ENCODE measurements at places on chromosomes 12 and 14.

DNA sequence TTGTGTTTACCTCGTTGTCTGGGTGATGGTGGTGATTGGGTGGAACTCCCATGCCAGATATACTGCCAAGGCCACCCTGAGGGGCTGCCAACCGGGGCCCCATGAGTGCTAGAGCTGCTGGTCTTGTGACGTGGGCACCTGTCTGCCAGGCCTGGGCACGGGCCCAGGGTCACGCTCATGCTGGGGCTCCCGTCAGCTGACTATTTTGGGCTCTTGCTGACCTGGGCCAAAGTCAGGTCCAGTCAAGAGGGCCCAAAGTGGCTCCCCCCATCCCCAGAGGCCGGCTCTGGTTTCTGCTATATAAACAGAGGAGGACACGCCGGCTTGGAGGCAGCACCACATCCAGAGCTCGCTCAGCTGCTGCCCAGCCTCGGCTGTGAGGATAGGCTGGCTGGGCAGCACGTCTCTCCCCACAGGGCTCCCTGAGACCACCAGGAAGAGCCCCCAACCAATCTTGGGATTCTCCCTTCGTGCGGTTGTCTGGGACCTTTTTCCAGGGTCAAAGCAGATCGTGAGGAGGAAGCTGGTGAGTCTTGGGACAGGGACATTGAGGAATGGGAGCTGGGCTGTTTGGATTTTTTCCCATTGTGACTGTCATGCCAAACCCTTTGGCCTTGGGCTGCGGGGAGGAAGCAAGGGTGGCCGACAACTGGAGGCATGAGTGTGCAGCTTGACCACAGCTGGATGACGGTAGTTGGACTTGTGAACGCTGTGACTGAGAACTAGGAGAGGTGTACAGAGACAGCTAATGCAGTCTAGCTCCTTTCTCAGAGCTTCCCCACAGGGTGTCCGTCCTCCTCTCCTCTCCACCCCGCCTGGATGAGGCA, 7.6 kb upstream of the NR4A1 start:
- DNase-seq: no peak

DNA sequence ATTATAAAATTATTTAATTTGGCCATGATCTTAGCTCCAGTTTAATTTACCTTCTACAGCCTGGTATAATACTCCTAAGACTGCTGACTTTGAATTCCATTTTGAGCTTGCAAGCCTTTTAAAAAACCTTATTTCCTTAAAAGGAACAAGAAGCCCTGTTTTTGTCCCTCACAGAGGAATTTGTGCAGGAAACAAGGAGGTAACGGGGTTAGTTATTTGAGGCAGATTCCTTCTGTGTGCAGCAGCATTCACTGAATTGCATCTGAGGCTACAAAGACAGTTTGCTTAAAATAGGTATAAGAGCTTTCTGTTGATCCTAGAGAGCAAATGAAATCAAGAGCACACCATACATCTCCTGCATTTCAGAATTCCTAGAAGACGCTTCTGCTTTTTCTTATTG, 403.3 kb upstream of the PRICKLE1 start:
- DNase-seq: no peak

DNA sequence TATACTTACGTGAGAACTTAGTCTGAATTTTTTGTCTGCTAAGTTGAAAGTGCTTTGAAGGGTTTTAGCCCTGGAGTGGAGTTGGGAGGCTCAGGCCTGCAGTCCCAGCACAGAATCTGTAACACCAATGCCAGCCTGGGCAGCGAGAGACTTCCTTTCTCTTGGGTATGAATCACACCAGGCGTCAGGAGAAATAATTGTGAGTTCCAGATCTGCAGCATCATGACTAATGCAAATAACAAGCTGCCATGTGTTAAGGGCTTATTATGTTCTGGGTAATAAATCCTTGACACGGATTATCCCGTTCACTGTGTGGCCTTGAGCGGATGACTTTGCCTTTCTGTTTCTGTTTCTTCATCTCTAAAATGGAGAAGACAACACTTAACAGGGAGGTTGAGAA, 70.6 kb downstream of the B4GALNT3 start:
- no peak for DNase-seq

- DNase-seq: no peak
Measured at GRCh38 chr12:82793751-82794281, 107.1 kb downstream of the TMTC2 start.

- no peak for DNase-seq
Measured at GRCh38 chr14:68345738-68346137, 447.1 kb downstream of the ZFP36L1 start.

DNA sequence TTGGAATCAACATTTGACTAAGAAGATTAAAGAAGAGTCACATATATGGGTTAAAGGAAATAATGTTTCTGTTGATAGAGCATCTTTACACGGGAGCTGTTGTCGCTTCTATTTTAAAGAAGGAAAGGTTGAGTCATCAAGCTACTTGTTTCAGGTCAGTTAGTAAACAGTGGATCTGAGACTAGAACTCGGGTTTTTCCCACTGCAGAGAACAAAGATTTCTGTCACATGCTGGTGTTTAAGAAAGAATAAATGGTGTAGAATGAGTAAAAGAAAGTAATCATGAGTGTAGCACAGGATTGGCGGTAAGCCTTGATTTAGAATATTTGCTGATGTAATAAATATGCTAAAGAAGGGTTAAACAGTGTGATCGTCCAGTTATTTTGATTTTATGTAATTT, 455.5 kb downstream of the AEBP2 start:
- no peak for DNase-seq

GRCh38 chr14:66009089-66009488, 477.1 kb upstream of the CCDC196 start:
- no peak for DNase-seq

GRCh38 chr14:61033054-61033453, 52.0 kb downstream of the SLC38A6 start:
- DNase-seq: no peak

DNA sequence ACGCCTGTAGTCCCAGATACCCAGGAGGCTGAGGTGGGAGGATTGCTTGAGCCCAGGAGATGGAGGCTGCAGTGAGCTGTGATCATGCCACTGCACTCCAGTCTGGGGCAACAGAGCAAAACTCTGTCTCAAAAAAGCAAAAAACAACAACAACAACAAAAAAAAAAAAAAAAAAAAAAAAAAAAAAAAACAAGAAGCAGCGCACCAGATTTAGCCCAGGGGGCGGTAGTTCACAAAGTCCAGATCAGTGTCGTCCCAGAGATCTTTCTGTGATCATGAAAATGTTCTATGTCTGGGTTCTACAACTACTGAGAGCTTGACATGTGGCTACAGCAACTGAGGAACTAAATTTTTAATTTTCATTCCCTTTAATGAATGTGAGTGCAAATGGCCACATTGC, 27.4 kb downstream of the OAS2 start:
- DNase-seq: no peak

- DNase-seq: no peak
Measured at GRCh38 chr12:90987101-90987500, 17.7 kb downstream of the EPYC start.

DNA sequence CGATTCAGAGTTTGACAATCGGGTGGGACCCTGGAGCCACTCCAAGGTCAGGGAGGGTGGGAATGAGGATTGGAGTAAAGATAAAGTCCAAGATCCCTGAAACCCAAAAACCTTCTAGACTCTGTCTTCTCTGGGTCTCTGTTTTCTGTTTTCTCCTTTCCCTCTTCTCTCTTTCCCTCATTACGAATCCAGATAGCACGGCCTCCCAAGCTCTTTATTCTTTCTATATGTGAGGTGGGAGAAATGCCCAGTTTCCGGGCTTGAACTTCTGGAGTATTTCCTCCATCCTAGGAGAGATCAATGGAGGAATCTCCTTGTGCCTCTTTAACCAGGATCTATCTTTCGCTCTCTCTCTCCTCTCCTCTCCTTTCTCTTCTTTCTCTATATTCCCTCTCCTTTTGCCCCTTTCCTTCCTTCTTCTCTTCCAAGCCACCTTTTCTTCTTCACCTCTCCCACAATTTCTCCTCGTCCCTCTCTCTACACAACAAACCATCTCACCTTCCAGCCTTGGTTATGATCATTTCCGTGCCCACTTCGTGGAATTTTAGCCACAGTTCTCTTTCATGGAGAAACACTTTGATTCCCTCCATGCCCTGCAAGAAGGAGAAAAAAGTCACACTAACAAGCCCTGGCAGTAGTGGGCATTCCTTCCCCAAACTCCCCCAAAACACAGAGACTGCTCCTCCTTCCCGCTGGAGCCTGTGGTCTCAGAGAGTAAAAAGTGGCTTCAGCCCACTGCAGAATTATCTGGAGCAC, 4.4 kb downstream of the TBX5 start:
- DNase-seq: no peak

DNA sequence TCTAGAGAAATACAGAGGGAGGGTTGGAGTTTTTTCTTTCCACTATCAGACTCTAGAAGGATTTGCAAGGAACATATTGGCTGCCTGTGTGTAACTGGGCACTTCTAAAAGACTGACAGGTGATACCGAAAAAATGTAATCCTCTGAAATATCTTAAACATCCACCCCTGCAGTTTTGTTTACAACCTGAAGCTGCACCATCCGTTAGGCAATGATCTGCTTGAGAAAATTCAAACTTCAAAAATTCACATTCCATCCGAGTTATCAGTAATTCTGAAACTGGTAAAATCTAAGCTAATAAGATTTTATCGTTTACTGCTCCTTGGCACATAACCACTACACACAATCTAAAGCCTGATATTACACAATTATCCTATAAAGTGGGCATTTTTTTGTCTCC, 528.6 kb downstream of the FUT8 start:
- DNase-seq: no peak

DNA sequence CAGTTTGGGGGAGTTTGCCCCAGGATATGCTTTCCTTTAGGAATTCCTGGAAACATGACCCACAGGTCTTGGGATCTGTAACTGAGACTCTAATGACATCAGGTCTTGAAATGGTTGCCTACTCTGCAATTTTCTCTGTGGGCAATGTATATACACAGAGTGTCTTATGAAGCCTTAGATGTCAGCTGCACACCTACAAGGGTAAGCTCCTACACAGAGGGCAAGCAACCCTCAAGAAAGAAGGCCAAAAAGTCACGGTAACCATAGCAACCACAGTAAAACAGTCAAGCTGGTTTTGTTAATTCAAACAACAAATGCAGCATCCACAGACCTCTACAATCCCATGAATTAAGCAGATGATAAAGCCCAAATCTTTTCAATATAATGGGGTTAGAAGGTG, 293.0 kb downstream of the SSPN start:
- no peak for DNase-seq

DNA sequence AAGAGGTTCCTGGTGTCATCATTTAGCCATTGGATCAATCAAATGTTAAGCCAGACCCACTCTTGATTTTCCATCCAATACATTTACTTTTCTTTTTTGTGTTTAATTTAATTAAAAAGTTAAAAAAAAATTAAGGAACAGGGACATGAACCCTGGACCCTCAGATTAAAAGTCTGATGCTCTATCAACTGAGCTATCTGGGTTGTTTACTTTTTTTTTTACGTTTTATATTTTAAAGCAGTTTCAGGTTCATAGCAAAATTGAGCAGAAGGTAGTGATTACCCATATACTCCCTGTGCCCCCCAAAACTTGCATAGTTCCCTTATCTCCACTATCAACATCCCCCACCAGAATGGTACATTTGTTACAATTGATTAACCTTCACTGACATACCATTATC, 3.0 kb upstream of the ACOT4 start:
- DNase-seq: no peak

DNA sequence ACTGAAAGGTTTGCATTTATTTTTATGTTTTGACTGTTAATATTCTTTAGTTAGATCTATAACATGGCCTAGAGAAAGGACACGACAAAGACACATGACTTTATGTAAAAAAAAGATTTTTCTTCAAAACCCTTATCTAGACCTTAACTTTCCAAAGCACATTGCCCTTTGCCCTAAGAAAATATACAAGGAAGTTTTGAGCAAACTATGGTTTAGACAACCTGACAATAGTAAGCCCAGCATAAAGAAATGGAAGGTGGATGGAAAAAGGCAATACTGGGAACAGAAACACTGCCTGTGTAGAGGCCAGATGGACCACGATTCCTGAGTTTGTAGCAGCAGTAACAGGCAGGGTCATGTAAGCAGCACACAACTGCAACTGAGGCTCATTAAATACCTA, 724.0 kb downstream of the GALC start:
- no peak for DNase-seq

- DNase-seq: no peak
Measured at GRCh38 chr12:93621986-93622385, 49.5 kb downstream of the SOCS2 start.

- no peak for DNase-seq
Measured at GRCh38 chr14:98847521-98848468, 424.2 kb downstream of the BCL11B start.

DNA sequence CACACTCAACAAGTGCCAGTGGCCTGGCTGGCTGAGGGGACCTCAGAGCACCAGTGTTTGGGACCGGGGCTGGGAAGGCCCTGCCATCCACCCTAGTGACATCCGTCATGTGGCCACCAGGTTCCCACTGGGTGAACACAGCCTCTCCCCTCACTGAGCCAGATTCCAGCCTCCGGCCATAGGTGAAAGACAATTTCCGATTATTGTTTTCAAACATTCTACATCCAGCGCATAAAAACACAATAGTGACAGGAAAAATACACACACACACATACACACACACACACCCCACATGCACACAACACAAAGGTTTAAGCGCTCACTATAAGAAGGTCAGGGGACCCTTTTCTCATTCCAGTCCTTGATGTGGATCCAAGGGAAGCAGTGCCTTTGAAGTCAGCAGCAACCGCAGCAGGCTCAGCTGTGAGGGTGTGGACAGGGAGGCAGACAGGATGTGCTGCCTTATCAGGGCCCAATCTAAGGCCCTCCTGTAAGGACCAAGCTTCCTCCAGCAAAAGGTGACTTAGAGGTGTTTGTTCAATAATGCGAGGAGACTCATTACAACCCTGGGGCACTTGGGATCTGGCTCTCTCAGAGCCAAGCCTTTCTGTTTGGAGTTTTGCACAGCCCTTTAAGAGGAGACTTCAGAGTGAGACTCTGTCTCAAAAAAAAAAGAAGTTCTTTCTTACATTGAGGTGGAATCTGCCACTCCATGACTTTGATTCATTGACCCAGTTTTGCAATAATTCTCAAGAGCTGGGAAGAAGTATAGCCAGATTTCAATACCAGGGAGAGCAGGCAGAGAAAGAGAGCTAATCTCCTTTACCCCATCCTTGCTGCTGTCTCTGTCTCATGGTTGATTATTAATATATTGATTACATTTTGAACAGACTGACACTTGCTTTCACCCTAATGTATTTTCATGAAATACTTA, 227.8 kb downstream of the ZFP36L1 start:
- DNase-seq: no peak

- DNase-seq: no peak
Measured at GRCh38 chr12:62732861-62733427, 202.0 kb downstream of the PPM1H start.

DNA sequence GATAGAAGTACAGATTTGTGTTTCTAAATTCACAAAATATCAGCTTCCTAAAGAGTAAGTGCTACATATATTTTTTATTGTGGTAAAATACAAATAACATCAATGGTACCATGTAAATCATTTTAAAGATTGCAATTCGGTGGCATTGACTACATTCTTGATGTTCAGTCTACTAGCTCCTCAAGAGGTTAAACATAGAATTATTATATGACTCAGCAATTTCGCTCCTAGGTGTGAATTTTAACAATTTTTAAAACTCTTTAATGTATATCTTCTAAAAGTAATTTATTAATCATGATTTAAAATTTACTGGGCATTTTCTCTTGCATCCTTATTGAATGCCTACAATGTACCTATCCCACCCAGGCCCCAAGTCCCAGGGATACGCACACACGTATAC, 29.8 kb upstream of the OAS1 start:
- DNase-seq: no peak

Measured in T1000 (cell line).